ENCODE measurements at places on chromosomes 5 and 9. TPM values are rescaled to one million over a fixed set of nuclear protein-coding genes. Genes with fewer than 3 reads are reported as not detected.

GRCh38 chr5:4571248-4571948 lies 568.7 kb upstream of the ADAMTS16 start:
- H3K4me1 ChIP-seq: no peaks in the 10 kb centered on the region
- no peak for DNase-seq
- no peak overlapping the region for H3K27ac ChIP-seq
- H3K36me3 ChIP-seq: no peaks in the 10 kb centered on the region

- no peak overlapping the region for H3K4me3 ChIP-seq
- no peak for DNase-seq
- H3K27ac ChIP-seq: no peak overlapping the region
- H3K36me3 ChIP-seq: peaks cover 47% of the 10 kb centered on the region
Measured at GRCh38 chr5:56616454-56617160, 198.7 kb upstream of the MAP3K1 start.

- H3K27ac ChIP-seq: no peak overlapping the region
- no peaks in the 10 kb centered on the region for H3K27me3 ChIP-seq
- H3K4me3 ChIP-seq: no peak overlapping the region
- H3K4me1 ChIP-seq: no peaks in the 10 kb centered on the region
Measured at GRCh38 chr9:37385286-37385685, 37.2 kb upstream of the GRHPR start.

FOXD4L3 gene
- total RNA-seq: not detected

DNA sequence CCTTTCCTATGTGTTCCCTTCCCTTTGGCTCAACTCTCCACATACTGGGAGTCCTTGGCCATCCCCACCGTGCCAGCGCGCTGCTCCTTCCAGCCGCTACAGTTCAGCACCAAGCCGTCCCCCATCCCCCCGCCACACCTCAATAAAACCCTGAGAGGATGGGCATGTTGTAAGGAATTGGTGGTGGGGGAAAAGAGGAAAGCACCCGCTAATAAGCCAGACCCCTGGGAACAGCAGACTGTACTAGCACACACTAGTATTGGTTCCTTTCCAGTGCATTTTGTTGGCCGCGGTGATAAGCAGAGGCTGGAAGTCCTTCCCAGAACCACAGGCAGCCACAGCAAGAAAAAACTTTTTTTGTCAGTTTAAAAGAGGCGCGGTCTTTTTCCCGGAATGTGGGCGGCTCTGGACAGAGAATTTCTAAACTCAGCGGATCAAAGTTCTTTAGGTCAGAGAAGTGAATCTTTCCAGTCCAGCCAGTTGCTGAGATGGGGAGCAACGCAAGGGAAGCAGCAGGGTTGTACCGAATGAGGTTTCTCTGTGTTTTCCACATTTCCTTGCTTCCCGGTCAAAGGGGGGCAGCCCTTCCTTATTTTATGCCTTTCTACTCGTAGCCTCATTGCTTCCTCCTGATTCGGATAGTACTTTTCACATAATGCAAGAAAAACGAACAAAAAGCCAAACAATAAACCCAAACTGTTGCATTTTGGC lies 2.1 kb downstream of the CHSY3 start:
- H3K4me1 ChIP-seq: peaks cover 13% of the 10 kb centered on the region
- DNase-seq: no peak
- H3K27me3 ChIP-seq: peaks cover 40% of the 10 kb centered on the region
- peak overlapping the region; percentile 73 for H3K4me3 ChIP-seq

DNA sequence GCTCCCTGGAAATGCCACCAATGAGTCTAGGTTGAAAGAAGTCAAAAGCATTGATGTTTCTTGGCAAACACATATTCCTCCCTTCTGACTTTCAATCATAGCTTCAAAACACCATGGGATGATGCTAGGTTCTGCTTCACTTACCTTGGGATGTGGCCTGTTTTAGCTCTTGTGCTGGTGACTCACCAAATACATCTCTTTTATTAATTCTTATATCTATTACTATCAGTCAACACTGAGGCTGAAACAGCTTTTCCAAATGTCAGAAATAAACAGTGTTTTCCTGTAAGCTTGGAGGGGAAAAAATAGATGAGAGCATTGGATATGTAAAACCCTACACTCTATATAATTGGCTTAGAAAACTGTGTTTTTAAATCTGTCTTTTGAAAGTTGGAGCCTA lies 245.4 kb upstream of the NREP start:
- H3K36me3 ChIP-seq: no peaks in the 10 kb centered on the region
- peaks cover 5% of the 10 kb centered on the region for H3K4me1 ChIP-seq
- DNase-seq: no peak
- no peak overlapping the region for H3K27ac ChIP-seq
- no peak overlapping the region for H3K4me3 ChIP-seq

AHRR gene
- total RNA-seq: 33.3 TPM

SLC6A7 gene
- total RNA-seq: not detected

- H3K4me1 ChIP-seq: no peaks in the 10 kb centered on the region
- no peaks in the 10 kb centered on the region for H3K36me3 ChIP-seq
- H3K27ac ChIP-seq: no peak overlapping the region
Measured at GRCh38 chr5:158470764-158471534, 612.0 kb upstream of the CLINT1 start.

- no peak for DNase-seq
- H3K27ac ChIP-seq: no peak overlapping the region
- H3K27me3 ChIP-seq: no peaks in the 10 kb centered on the region
- H3K4me1 ChIP-seq: no peaks in the 10 kb centered on the region
- no peak overlapping the region for H3K4me3 ChIP-seq
Measured at GRCh38 chr9:131197160-131197911, 72.0 kb downstream of the NUP214 start.

DNA sequence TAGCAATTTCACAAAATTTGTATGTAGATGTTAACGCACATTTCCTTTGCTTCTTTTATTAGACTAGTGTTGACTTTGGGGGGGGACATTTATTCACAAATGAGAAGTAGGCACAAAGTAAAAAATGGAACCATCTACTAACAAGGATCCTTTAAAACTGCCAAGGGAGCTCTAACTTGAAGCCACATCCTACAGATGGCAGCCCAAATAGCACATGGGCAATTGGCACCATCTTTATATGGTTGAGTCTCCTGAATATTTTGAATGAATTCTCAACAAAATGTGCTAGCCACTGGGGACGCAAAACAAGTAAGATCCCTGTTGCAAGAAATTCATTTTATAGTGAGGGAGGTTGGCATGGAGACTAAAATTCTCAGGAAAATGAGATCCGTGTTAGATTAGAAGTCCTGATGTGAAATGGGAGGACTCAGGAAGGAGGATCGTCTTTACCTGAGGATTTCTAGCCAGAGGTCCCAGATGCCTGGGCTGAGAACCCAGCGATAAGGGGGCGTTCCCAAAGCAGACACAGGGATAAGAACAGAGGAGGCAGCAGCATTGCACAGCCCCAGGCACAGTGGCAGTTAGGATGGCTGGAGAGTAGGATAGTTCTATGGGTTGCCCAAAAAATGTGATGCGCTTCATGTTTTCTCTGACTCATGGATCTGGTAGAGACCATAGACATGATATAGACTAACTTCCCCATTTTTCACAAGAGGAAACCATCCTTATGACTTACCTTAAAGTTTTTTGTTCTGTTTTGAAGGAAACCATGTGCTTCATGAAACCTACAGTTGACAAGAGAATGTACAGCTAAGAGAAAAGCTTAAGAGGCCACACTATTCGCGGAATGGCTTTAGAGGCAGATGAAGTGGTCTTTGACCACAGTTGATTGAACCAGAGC lies 37.4 kb downstream of the C9orf152 start:
- no peak for DNase-seq
- no peak overlapping the region for H3K4me3 ChIP-seq
- peaks cover 49% of the 10 kb centered on the region for H3K4me1 ChIP-seq
- peaks cover 77% of the 10 kb centered on the region for H3K36me3 ChIP-seq

GRCh38 chr5:3671337-3671736 lies 75.7 kb downstream of the IRX1 start:
- no peaks in the 10 kb centered on the region for H3K27me3 ChIP-seq
- no peaks in the 10 kb centered on the region for H3K4me1 ChIP-seq

DNA sequence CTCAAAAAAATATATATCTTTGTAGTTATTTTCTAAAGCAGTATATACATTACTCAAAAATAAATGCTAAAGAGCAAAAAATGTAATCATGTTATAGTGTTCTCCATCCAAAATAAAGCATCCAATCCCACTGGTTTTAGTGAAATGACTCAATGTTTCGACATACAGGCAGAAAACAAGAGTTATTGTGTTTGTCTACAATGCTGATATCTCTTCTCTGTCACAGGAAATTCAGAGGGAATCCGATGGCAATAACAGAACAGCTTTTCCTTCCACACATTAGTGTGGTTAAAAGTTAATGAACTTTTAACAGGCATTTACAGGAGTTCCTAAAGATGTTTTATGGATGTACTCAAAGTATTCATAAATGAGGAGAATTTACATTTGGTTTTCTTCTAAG lies 12.0 kb downstream of the TTC33 start:
- peaks cover 62% of the 10 kb centered on the region for H3K36me3 ChIP-seq
- no peak for DNase-seq
- no peaks in the 10 kb centered on the region for H3K27me3 ChIP-seq

- no peak overlapping the region for H3K27ac ChIP-seq
- H3K27me3 ChIP-seq: no peaks in the 10 kb centered on the region
- peaks cover 3% of the 10 kb centered on the region for H3K4me1 ChIP-seq
Measured at GRCh38 chr5:43572357-43572756, 15.5 kb upstream of the PAIP1 start.

- H3K27ac ChIP-seq: no peak overlapping the region
- no peak overlapping the region for H3K4me3 ChIP-seq
- no peaks in the 10 kb centered on the region for H3K27me3 ChIP-seq
- DNase-seq: no peak
- H3K4me1 ChIP-seq: no peaks in the 10 kb centered on the region
Measured at GRCh38 chr5:1067141-1068121, 44.4 kb downstream of the SLC12A7 start.

DNA sequence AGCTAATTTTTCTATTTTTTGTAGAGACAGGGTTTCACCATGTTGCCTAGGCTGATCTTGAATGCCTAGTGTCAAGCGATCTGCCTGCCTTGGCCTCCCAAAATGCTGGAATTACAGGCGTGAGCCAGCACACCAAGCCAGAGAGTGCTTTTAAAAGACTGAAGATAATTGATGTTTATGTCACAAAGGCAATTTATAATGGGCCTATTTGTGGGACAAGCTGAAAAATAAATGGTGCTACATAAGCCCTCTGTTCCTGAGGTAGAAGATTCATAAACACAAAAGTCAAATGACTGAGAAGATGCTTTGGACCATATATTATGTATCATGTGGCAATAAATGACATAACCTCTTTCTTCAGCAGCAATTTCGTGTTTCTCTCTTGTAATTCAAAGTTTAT lies 329.6 kb downstream of the GABRB2 start:
- no peak overlapping the region for H3K27ac ChIP-seq
- no peaks in the 10 kb centered on the region for H3K36me3 ChIP-seq
- no peaks in the 10 kb centered on the region for H3K27me3 ChIP-seq
- DNase-seq: no peak
- H3K4me1 ChIP-seq: no peaks in the 10 kb centered on the region
